GF-D8 (cell line): ENCODE measurements at places on chromosomes 7 and 10.

DNA sequence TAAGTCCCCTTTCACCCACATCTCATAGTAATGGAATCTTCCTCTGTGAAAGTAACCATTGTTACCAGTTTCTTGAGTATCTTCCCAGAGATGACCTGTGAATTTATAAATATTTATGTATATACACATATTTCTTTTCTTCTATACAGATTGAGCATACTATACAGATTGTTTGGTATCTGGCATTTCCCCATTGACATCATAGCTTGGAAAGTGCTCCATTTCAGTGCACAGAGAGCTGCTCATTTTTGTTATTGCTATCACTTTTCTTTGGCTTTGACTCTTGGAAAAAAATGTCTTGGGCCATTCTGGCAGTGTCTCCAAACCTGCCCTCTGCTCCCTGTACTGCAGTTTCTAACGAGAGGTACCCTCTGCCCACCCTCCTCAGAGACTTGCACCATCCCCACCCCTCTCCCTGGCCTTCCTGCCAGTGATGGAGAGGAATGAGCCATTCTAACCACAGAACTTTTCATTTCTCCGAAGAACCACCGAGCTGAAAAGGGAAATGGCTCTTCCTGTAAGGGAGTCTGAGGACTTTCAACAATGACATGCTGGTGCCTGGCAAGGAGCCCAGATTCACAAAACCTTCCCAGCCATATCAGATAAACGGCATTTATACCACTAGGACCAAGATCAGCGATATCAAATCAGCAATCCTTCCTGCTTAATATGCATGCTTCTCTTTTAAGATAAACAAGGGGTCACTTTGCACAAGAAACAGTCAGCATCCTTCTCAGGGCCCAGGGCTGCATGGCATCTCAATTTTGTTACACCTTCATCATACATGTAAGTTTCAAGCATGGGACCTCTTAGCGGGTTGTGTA is 19.7 kb upstream of the CCSER2 start:
- peak; percentile 95 for DNase-seq

DNA sequence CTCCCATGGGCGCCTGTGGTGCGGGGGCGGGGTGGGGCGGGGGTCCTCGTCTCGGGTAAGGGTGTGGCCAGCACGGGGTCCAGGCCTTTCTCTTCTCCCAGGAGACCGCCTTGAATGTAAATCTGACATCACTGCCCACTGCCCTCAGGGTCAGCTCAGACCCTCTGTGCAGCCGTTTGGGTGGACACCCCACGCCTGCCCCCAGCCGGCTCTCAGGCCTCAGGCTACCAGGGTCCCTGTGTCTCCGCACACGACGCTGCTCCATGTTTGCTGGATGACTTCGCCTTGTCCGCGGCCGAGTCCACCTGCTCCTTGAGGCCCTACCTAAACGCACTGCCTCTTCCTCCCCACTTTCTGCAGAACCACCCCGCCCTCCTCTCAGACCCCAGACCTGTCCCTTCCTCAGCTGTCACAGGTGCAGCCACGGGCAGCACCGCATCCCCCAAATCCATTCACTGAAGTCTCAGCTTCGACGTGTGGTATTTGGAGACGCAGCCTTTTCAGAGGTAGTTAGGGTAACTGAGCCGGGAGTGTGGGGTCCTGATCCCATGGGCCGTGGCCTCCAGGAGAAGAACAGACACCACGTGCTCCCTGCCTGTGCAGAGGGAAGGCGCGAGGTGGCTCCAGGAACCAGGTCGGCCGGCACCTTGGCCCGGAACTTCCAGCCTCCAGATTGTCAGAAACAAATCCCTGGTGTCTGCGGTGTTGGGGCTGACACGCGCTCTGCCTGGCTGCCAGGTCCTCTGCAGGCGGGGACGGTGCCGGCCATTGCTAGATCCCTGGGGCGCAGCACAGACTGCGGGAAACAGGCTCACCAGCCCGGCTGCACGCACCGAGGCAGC is 97.4 kb upstream of the DIP2C start:
- DNase-seq: no peak

- no peak for DNase-seq
Observed at GRCh38 chr7:111012799-111013675, 77.9 kb upstream of the LRRN3 start.

GRCh38 chr7:48147078-48147591 is 24.1 kb upstream of the ABCA13 start:
- DNase-seq: no peak

DNA sequence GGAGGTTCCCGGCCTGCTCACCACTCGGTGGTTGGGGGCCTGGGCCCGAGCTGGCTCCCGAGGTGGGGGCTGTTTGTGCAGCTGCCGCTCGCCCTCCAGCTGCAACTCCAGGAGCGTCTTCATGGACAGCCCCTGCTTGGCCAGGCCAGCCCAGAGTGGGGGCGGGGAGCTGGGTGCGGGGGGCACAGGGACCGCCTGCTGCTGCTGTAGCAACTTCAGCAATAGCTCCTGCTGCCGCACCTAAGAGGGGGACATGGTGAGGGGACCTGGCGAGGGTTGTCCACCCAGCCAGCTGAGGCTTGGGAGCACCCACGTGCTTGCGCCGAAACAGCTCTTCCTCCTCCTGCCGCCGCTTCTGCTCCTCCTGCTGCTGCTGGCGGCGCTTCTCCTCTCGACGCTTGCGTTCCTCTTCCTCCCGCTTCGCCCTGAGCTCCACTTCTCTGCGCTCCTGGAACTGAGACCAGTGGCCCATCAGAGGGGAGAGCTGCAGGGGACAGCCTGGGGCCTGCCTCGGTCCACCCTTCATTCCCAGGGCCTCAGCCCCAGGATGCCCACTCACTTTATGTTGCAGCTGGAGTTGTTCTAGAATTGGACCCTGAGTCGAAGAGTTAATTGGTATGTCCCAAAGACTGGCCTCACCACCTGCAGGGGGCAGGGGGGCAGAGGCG is 9.6 kb downstream of the GNB2 start:
- DNase-seq: no peak

DNA sequence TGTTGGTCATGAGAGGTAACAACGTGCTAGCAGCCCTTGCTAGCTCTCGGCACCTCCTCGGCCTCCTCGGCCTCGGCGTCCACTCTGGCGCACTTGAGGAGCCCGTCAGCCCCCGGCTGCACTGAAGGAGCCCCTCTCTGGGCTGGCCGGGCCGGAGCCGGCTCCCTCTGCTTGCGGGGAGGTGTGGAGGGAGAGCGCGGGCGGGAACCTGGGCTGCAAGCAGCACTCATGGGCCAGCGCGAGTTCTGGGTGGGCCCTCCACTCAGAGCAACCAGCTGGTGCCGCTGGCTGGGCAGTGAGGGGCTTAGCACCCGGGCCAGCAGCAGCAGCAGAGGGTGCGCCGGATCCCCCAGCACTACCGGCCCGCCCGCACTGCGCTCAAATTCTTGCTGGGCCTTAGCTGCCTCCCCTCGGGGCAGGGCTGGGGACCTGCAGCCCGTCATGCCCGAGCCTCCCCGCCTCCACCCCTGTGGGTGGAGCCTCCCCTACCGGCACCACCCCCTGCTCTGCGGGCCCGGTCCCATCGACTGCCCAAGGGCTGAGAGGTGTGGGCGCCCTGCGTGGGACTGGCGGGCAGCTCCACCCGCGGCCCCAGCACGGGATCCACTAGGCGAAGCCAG is 96.1 kb downstream of the PAXIP1 start:
- DNase-seq: no peak

- DNase-seq: no peak
Observed at GRCh38 chr10:62707810-62708209, 96.7 kb upstream of the ADO start.

DNA sequence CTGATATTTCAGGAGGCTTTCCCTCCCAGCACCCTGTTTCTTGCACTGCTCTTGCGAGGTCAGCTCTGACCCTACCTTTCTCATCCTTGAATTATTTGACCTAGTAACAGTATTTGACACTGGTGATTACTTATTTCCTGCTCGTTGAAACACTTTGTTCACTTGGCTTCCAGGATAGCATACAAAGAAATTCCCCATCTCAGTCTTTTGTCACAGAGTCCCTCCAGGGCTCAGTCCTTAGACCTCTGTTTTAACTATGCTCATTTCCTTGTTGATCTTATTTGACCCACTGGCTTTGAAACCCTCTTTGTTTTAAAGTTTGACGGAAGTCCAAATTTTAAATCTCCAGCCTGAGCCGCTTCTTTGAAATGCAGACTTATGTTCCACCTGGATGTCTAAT is 29.9 kb downstream of the BMPR1A start:
- DNase-seq: no peak

DNA sequence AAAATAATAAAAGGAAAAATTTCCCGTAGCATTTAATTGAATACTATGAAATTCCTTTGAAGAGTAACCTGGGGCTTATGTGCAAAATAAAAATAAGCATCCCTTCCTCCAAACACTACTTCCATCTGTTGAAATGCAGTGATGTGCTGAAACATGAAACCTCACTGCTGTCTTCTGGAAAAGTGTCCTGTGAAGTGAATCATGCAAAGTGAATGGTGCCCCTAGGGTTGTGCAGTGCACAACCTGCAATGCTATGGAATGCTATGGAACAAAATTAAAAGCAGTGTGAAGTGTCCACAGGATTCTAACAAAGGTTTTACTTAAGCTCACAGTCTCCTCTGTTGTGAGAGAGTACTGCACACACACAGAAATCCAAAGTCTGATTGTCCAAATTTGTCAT is 480.9 kb downstream of the ETV1 start:
- DNase-seq: no peak

DNA sequence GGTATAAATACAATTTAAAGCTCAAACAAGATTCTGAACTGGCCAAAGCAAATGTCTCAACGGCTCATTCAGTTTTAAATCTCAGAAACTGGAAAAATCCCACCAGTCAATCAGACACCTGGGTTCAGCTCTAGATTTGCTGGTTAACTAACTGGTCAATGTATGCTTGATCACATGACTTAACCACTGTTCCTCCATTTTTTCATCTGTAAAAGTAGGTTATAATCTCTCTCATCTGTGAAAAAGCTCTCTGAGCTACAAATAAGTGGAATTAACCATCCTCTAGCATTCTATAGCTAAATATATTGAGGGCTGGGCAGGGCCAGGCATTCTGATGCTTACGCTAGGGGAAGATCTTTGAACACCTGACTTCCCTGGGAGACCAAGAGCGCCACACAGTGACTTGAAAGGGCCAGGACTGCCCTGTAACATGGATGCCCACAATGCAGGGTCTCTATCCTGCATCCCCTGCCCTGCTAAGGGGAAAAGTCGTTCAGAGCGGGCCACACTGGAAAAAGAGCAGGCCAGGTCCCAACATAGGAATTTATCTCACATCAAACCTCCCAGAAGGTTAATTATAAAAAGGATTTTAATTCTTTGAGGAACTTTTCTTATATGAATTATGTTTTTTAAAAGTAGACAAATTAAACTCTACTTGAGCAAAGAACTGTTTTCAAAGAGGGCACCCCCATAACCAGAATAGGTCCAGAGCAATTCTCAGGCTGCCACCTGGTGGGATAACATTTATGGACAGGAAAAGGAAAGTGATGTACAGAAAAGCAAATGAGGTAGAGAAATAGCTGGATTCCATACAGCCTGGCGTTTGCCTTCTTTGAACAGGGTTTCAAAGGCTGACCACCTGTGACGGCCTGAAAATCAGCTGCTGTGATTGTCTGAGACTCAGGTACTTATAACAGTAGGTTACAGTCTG is 1.8 kb downstream of the RP9 start:
- peak; percentile 46 for DNase-seq

DNA sequence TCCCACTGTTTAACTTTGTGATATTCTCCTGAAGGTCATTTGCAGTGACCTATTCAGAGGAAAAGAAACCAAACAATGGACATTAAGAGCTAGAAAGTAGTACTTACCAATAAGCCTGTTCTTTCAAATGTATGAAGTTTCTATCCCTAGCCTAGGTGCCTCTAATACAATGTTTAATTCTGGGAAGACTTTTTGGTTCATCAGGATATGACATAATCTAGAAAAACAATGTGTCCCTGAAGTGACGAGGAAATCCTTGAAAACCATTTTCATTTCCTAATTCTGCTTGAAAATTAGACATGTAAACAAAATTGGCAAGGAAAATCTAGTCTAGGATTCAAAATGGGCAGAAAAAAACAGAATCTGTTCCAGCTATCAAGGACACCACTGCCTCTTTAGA is 36.1 kb downstream of the ARHGAP19 start:
- no peak for DNase-seq

DNA sequence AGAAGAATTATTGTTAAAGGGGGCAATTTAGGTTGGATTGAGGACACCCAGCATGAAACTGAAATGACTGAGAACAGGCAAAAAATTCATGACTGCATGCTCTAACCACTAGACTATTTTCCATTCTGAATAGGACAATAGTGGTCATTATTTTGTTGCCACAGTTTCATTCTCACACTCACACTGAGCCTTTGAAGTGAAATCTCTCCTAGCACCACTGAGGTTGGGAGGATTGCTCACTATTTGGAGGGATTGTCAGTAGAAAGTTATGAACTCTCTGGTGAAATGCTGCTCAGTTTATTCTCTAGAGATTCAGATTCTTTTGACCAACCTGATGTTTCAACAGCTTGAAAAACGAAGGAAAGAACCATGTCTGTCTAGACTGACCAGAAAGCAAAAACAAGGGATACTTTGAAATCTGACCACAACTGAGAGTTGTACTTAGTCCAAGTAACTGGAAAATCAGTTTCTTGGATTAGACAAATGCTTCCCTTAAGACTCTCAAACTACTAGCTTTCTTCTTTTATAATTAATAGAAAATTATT is 191.2 kb downstream of the DYNC1I1 start:
- DNase-seq: no peak

DNA sequence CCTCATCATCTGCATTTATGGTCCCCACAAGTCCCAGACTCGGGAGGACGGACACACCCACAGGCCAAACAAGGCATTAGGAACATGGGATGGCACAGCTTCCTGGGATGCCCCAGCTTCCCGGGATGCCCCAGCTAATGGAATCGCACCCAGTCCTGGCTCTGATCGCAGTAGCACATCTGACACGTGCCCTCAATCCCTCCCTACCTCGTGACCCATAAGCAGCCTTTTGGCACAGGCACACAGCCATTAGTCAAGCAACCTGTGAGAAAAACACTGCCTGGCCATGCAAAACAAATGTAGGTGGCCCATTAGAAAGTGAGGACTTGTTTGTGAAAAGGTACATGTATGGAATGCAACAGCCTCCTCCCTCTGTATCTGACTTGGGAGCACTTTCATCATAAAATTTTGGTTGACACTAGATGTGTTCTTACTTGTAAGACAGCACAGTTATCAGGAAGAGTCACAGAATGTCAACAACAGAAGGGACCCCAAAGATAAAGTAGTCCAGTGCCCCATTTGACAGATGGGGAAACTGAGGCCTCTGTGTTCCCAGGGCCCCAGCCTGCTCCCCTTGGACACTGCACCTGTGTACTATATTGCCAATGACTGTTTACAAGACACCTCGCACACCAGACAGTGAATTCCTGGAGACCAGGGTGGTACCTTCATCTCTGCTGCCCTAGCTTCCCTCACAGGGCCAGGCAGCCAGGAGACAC is 34.4 kb downstream of the DLG5 start:
- DNase-seq: no peak

GRCh38 chr7:67343572-67343971 is 346.9 kb downstream of the TYW1 start:
- DNase-seq: no peak

- no peak for DNase-seq
Observed at GRCh38 chr7:143325240-143325639, 9.3 kb downstream of the CLCN1 start.
